ENCODE measurements at places on chromosomes 6 and 20.

GRCh38 chr6:111692327-111693164, 86.9 kb upstream of the TRAF3IP2 start:
- DNase-seq: no peak

DNA sequence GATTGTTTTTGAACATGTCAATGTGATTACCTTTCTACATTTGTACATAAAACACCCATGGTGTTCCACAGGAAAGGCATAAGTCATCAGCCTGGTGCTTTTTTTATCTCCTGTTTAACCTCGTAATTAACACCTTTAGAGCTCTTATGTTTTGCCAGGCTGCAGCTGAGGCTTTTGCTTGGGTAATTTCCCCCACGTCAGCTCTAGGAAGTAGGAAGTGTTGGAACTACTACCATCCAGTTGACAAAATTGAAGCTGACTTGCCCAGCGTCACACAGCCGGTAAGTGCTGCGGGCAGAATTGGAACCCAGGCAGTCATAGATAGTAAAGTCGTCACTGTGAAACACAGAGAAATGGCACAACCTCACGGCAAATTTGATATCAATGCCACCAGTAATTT, 86.6 kb upstream of the BMP2 start:
- no peak for DNase-seq

DNA sequence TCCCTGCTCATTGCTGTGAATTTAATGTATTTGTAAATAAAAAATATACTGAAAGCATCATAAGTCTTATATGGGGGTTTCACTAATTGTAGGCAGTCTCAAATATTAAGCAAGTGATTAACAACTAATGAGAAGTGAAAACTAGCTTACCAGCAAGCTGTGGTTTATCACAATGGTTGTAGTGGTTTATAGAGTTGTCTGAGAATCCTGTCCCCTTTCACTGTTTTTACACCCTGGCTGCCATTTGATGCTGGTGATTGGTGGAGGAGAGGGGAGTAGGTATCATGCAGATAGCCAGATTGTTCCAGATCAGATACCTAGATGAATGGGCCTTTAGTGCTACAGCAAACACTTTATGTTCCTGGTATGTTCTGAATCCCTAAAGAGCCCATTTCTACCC, 6.0 kb downstream of the MKKS start:
- DNase-seq: no peak

DNA sequence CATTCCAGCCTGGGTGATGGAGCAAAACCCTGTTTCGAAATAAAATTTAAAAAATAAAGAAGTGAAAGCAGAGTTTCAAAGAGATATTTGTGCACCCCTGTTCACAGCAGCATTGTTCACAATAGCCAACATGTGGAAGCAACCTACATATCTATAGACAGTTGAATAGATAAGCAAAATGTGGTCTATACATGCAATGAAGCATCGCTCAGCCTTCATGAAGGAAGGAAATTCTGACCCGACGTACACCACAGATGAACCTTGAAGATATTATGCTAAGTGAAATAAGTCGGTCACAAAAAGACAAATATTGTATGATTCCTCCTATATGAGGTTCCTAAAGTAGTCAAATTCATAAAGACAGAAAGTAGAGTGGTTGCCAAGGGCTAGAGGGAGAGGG, 6.5 kb upstream of the NCOA6 start:
- no peak for DNase-seq

GRCh38 chr6:44800784-44801592, 413.5 kb downstream of the CDC5L start:
- DNase-seq: no peak

- DNase-seq: no peak
Observed at GRCh38 chr6:157885211-157885788, 62.3 kb downstream of the SNX9 start.

GRCh38 chr20:47250360-47250759, 106.1 kb downstream of the ZMYND8 start:
- DNase-seq: no peak

- no peak for DNase-seq
Observed at GRCh38 chr6:42049948-42050296, 402 bp upstream of the TAF8 start.

DNA sequence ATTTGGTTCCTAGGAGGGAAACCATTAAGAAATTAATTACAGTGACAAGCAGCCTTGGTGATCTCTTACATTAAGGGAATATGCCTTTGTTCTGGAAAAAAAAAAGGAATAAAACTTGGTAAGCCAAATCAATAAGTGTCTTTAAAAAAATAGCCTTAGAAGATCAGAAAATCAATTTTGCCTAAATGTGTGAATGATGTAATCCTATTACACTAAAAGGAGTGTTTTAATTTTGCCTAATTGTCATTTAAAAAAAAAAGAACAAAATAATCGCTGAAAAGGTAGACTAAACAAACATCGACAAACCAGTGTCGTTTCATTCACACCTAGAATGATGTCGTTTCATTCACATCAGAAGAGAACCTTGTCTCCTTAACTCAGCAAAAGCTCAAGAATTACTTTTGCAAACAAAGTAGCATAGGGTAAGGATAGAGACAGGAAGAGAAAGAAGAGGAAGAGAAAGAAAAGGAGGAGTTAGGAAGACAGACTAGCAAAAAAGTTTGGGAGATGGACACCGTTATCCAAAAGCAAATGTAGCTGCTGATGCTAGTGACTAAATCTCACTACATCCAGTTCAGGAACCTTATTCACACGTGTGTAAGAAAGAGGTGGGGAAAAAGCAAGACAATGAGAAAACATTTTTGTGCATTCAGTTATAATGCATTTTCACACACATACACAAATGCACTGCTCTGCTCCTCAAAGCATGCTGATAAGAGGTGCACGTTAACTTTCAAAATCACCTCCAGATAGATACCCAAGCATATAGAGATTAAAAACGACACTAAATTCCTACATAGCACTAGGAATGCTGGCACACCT, 60.6 kb downstream of the HIVEP2 start:
- no peak for DNase-seq

Measured in right renal pelvis (tissue), 4 donors.